ENCODE measurements at places on chromosomes 3 and 15.

- no peak for DNase-seq
These were observed 59.2 kb upstream of the IGSF10 start for GRCh38 chr3:151520105-151520504.

DNA sequence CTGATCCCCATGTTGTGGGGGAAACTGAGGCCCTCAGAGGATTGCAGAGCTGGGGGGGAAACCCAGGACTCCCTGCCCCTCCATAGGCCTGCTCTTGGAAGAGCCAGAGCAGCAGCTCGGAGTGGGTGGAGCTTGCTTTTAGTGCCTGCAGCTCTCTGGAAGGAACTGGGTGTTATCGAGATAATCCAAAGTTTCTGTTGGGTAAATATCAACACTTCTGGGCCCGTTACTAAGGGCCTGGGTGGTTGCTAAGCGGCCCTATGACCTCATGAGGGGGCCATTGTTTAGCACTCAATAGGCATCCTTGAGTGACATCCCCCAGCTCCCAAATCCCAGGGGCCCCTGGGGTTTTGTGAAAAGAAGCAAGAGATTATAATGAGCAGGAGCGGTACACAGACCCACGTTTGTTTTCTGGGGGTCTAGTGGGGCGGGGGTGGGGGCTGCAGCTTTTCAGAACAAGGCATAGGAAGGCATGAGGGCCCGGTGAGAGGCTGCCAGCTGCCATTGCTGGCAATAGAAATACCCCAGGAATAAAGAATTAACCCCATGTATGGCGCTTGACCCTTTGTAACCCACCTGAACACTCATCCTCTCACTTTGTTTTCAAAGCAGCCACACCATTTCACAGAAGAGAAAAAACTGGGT lies 48.3 kb upstream of the ATP2B2 start:
- peak; percentile 35 for DNase-seq

DNA sequence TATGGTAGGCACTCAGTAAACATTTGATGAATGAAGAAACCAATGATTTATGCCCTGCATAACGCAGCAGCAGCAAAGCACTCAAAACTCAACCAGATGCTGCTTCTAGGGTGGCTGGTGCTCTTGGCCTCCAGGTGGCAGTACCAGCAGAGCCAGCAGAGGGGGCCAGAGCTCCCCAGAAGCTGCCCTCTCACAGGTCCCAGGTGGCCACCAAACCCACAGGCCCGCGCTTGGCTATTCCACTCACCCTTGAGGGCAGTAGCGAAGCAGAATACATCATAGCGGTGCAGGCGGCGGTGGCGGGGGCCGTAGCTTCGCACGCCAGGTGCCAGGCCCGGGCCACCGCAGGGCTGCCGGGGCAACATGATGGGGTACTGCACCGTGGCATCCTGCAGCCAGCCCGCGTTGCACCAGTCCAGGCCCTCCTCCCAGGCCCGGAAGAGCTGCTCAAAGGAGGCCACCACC lies 16.6 kb downstream of the HAPLN3 start:
- peak; percentile 10 for DNase-seq

- no peak for DNase-seq
These were observed 193.8 kb downstream of the SCAPER start for GRCh38 chr15:76711351-76711827.

DNA sequence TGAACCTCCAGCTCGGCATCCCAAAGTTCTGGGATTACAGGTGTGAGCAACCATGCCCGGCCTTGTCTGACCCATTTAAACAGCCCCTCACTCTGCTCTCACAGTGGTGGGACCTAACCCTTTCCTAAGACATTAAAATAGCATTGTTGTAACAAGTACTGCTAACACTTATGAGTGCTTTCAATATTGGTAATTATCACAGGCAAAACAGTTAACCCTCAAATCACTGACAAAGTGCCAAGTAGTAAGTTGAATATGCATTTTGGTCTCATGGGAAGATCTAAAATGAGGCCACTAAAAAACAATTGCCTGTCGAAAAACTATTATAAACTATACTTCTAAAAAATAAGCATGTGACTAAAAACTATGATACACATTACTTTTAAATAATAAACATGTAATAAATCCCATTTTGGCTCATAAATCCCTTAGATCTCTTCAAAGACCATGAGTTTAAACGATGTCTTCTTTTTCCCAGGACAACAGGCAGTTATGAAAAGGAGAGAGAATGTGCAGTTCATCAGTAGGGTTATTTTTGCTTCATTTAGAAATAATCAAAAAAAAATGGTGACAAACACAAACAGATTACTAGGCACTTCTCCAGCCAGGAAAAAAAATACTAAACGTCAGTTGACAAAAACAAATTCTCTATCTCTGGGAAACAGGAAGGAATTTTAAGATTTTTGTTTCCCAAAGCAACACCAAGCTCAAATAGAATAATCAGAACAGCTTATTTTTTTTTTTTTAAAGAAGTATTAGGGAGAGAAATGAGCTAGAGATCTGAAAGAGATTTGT lies 95.4 kb downstream of the RFTN1 start:
- no peak for DNase-seq

GRCh38 chr3:149968216-149968615 lies 2.5 kb downstream of the PFN2 start:
- no peak for DNase-seq

DNA sequence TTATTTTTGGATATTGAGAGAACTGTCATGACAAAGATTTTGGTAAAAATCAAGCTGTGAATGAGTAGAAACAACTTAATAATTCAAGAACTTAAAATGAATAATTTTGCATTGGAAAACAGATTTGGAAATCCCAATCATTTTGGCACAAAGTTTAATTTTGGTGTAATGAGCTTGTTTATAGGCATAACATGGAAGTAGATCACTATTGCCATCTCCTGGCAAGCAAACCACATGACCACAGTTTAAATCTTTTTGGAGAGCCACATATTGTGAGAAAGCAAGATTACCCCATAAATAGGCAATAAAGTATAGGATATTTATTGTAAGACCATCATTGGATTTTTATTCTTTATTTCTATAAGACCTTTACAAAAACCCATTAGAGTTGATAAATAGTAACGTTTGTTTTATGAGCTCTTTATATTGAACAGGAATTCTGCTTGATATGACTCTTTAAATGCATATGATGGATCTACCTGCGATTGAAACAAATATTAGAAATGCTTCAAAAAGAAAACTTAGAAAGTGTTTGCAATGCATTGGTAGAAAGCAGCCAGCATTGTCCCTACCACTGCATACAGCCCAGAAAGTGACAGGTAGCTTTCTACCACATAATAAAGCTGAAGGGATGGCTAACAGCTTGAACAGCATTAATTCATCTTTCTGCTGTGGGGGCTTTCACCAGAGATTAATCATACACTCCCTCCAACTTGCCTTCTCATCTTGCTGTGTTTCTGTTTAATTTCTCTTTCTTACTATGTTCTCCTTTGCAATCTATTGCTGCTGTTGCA lies 766.8 kb downstream of the TBL1XR1 start:
- no peak for DNase-seq

GRCh38 chr15:69929905-69930630 lies 167.6 kb downstream of the TLE3 start:
- DNase-seq: no peak

DNA sequence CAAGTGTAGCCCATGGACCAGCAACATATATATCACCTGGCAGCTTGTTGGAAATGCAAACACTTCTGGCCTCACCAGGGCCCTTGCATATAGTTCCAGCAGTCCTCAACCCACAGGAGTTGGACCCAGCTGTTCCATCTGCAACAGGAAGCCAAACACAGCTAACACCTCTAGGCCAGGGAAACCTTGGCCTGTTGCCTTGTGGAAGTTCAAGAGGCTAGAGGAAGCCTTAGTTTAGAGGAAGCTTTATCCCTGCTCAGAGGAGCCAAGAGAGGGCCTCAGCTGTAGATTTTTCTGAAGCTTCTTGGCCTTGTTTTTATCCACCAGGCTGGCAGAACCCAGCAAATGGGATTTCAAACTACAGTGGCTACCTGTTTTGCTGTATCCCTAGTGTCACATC lies 11.4 kb downstream of the FHIT start:
- DNase-seq: no peak

DNA sequence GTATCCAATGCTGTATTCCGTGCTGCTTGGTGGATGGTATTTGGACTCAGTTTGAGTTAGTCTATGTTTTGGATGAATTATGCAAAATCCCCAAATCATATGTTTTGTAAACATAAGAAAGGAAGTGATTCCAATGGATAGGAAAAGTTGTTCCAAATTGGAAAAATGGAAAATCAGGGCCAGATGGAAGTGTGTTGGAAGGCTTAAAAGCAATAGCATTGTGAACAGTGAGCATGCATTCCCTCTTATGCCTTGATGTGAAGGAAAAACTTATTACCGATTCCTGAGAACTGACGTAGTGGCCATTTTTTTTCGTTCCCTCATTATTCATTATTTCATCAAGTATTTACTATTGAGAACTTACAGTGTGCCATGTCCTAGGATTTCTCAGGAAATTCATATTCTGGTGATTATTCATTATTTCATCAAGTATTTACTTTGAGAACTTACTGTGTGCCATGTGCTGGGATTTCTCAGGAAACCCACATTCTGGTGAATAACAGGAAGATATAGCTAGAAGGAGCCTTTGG lies 144.1 kb upstream of the TPRG1 start:
- DNase-seq: no peak

DNA sequence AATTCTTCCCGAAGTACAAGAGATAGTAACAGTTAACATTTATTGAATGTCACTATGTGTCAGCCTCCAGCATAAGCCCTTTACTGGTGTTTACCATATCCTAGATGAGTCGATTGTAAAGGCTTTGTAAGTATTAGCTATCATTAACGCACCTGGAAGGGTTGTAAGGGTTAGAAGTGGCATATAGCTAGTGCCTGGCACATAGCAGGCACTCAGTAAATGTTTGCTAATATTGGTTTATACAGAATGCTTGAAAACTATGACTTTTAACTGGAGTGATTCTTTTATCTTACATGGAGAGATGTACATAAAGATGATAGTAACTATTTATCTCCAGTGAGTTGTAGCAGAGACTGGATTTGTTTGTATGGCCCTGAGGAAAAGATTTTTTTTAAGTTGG lies 46.3 kb upstream of the ATP11B start:
- DNase-seq: no peak

GRCh38 chr3:101383156-101383575 lies 62.8 kb upstream of the IMPG2 start:
- no peak for DNase-seq

DNA sequence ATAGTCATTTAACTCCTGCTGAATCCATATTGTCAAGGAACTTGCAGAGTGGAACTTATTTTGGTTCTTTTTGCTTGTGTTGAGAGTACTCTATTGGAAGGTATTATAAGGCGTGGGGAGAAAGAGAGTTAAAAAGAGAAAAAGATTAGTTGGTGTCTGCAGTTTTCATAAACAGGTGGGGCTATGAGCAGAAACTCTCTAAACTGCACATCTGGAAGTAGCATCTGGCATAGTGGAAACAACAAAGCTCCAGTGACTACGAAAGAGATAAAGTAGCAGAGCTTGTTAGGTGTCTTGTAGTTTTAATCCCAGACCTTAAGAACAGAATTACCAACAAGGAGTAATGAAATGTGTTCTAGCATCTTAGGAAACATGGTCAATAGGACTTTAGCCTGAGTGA lies 148.8 kb upstream of the SGO1 start:
- no peak for DNase-seq

GRCh38 chr15:80932513-80932815 lies 57.2 kb downstream of the MESD start:
- DNase-seq: no peak

DNA sequence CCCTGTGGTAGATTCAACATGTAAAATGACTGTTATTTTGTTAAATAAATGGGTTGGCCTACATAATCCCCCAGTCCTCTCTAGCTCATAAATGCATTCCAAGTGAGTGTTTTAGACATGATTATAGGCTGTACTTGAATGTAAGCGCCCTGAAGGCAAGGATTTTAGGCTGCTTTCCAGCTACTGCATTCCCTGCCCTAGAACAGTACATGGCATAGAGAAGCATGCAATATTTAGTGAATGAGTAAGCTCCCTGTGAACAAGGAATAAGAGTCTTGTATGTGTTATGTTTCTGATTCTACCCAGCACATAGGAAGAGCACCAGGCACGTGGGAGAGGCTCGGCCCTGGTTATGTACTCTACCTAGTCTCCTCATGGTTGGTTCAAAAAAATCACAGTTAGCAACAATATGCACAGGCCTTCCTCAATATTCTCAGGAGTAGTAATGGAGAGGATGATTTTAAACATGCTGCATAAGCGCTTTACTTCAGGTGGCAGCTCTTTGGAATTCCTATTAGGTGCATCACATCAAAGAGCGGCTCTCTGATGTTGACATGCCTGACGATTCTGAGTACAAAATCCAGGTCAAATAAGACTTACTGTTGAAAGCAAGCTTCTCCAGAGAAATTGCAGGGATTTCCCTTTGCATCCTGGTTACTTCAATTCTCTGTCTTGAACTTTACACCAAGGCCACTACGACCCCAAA lies 456.6 kb downstream of the MAGI1 start:
- no peak for DNase-seq

- DNase-seq: no peak
These were observed 89.0 kb downstream of the C3orf85 start for GRCh38 chr3:109225516-109225915.

DNA sequence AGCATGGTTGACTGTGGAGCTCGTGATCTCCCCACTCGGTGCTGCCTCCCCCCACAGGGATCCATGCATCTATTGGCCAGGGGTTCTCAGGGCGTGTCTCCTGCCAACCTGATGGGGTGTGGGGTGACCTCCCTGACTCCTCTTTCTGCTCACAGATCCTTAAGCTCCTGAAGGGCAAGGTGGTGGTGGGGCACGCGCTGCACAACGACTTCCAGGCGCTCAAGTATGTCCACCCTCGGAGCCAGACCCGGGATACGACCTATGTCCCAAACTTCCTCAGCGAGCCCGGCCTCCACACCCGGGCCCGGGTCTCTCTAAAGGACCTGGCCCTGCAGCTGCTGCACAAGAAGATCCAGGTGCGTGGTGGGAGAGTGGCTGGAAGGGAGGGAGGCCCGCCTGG lies 7.9 kb downstream of the AEN start:
- DNase-seq: no peak

- DNase-seq: no peak
These were observed 173.5 kb downstream of the ABHD5 start for GRCh38 chr3:43863966-43864933.

DNA sequence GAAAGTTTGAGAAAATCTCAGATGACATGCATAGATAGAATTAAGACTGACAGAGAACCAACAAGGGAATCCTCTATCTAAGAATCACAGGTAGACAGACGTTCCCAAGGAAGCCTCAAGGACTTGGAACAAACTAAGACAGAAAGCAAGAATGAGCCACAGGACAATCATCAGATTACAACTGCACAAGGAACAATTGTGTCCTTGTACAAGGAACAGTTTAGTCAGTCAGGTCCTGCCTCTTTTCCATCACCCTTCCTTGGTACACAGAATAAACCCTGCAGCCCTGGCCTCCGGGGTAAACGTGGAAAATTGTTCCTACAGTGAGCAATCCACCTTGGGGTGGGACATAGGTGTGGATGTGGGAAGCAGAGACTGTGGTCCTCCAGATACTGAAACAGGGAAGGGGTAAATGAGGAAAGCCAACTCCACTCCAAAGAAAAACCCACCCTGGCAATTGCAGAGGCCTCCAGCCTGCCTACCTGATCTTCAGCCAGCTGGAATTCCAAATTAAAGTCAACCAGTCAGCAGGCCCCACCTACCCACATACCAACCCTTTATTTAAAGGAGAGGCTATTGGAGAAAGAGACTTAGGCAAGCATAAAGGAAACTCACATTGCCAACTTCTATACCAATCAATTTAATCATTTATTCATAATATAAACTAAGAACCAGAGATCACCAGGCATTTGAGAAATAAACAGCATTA lies 73.4 kb downstream of the ULK4 start:
- DNase-seq: no peak

- no peak for DNase-seq
These were observed 50.2 kb downstream of the TGM4 start for GRCh38 chr3:44924457-44925084.

Measured in hematopoietic multipotent progenitor cell treated with erythropoietin and hydrocortisone succinate and interleukin-3 and kit ligand, for 15 days (in vitro differentiated cells).